NCI-H510A treated with DMSO at 0.1 percent for 48 hours (cell line): ENCODE measurements at places on chromosomes 6 and 20.

- DNase-seq = no peak
Observed at GRCh38 chr20:17358854-17359253, 132.0 kb downstream of the PCSK2 start.

- no peak for DNase-seq
Observed at GRCh38 chr6:16440636-16441212, 202.3 kb downstream of the GMPR start.

DNA sequence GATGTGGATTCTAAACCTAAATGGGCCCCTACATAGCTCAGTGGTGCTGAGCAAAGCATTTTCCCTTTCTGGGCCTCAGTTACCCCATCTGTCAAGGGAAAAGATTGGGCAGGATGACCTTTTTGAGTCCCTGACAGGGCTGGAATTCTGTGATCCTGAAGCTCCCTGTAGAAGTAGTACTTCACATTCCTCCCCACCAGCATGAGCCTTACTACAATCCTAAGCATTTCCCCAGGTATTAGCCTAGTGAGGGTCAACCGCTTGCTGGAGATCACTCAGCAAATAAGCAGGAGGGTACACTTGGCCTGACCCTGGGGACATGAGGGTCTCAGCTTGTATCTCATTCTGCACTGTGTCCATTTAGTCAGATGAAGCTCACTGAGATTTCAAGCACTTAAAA, 13.4 kb downstream of the NDRG3 start:
- no peak for DNase-seq

GRCh38 chr20:24979036-24979960, 13.3 kb downstream of the APMAP start:
- DNase-seq = no peak

GRCh38 chr20:39878809-39879208, 810.2 kb downstream of the MAFB start:
- no peak for DNase-seq
